ENCODE measurements at places on chromosomes 3 and 15.
A peak's percentile ranks its signal among the peaks of the same experiment; 100 is the strongest.

DNA sequence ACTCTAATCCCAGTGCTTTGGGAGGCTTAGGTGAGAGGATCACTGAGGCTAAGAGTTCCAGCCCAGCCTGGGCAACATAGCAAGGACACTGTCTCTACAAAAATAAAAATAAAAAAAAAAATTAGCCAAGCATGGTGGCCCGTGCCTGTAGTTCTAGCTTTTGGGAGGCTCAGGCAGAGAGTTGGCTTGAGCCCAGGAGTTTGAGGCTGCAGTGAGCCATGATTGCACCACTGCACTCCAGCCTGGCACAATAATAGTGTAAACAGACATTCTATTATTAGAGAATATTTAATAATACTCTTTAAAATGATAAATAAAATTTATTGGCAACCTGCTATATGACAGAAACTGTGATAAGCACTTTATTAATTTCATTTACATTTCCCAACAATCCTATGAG is 908.9 kb downstream of the TUSC7 start:
- no peak for DNase-seq

GRCh38 chr3:57179580-57180410 is 14.6 kb upstream of the IL17RD start:
- no peak for DNase-seq

- no peak for DNase-seq
Observed at GRCh38 chr3:44280631-44281030, 38.9 kb downstream of the TOPAZ1 start.

GRCh38 chr3:186417791-186418190 is 55.8 kb upstream of the DGKG start:
- DNase-seq, result no peak

DNA sequence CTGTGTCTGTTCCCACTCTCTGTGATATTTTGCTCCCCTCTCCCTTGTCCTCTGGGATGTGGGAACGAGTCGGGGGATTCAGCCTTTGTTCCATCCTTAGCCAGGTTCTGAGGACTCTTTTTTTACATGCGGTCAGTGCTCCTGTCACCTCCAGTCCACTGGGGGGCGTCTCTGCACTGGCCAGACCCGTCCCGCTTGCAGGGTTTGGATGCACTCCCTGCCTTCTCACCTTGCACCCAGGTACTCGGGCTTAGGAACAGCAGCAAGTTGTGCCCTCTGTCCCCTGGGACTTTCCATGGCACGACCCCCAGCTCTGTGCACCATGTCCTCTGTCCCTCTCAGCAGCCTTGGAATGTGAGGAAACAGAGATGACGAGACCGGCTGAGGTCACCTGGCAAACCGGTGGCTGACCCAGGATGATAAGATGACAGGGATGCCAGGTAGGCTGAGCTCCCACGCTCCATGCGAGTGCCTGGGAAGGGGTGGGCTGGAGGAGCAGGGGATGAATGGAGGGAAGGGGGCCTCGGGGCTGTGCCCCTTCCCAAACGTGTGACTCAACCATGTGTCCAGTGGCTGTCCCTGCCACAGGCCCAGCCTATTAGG is 27.3 kb upstream of the FGD5 start:
- peak; percentile 37 for DNase-seq

- no peak for DNase-seq
Observed at GRCh38 chr3:69095636-69096035, 10.9 kb downstream of the ARL6IP5 start.

- no peak for DNase-seq
Observed at GRCh38 chr3:110077093-110077492, 739.7 kb upstream of the DPPA4 start.

- no peak for DNase-seq
Observed at GRCh38 chr3:105214590-105214989, 152.1 kb upstream of the ALCAM start.

GRCh38 chr3:34742151-34742550 is 897.2 kb upstream of the ARPP21 start:
- no peak for DNase-seq

GRCh38 chr3:13801361-13802204 is 78.3 kb downstream of the WNT7A start:
- no peak for DNase-seq

GRCh38 chr3:193491026-193491425 is 63.7 kb downstream of the ATP13A4 start:
- no peak for DNase-seq

DNA sequence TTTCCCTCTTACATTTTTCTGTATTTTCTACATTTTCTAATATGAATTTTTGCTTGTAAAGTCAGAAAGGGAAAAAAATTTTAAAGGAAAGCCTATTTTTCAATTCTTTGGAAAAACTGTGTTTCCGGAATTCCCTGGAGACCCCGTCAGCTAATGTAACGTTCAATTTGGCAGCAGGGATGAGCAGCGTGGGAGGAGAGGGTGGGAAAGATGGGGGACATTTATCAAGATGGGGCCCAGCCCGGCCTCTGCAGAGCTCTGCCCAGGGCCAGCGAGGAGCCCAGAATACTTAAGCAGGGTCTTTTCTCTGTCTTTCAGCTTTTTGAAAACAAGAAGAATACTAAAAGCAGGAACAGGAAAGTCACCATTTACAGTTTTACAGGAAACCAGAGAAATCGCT is 129.0 kb downstream of the LRRK1 start:
- DNase-seq, result no peak

DNA sequence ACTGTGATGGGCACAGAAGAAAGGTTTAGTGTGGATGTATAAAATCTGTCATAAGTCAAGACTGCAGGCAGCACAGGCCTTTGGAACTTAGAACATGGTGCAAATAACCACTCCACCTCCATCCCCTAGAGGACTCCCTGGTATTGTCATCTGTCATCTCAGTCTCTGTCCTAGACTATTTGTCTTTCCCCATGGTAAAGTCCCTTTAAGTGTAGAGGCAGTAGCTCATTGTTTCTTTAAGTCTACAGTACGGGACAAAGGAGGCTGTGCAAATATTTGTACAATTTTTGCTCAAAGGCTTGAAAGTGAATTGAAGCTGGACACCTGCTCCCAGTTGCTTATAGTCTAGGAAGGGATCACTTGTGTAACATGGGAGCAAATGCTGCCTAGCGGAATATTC is 3.2 kb upstream of the PXYLP1 start:
- DNase-seq, result no peak

DNA sequence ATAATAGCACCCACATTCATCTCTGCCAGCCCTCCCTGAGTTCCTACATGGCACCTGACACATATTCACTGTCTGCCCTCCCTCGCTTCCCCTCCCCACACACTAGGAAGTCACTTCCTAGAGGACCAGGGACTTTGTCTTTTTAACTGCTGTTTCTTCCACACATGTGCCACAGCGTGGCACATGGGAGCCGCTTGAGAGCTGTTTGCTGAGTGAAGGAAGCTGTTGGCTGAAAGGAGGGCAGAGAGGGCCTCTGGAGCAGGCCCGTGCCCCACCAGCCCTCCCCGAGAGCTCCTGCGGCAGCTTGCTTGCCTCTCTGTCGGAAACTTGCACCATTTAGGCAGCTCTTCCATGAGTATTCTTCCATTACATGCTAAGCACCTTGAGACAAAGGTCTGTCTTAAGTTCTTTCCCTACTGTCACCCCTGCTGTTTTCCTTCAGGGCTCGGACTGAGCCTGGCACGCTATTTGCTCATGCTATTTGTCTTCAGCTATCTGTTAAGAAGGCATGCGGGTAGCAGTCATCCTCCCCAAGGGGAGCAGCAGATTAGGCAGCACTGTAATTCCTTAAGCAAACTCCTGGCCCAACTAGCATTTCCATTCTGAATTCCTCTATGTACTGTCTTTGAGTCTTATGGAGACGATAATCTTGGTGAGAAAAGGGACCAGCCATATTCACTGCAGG is 72.2 kb downstream of the CACNA1D start:
- no peak for DNase-seq

Data from activated T-helper 2 cell treated with anti-CD3 and anti-CD28 coated beads, Interferon-gamma antibody, Interleukin-2, Interleukin-4, amounts not matched to agents 10 μg/mL and 5 μg/mL and 100 μg/mL, durations not matched to agents 14 hours and 24 hours and 36 hours (primary cell).